Right renal pelvis (tissue), 4 donors: ENCODE measurements at places on chromosomes 7 and 10. TPM values are rescaled to one million over a fixed set of nuclear protein-coding genes. Genes with fewer than 3 reads are reported as not detected.

Gene SPDYE8
- polyA plus RNA-seq: 0.29 TPM

Gene ZNF518A
- polyA plus RNA-seq: 48.0 TPM

Gene SPDYE1
- 0.97 TPM for polyA plus RNA-seq

Gene SOSTDC1
- 60.4 TPM for polyA plus RNA-seq

Gene ATP6V0A4
- 67.5 TPM for polyA plus RNA-seq

Gene GPR85
- polyA plus RNA-seq: 0.93 TPM

Gene TAC1
- polyA plus RNA-seq: not detected

Gene SLC13A1
- 22.8 TPM for polyA plus RNA-seq

Gene PRTFDC1
- 41.6 TPM for polyA plus RNA-seq

Gene NME8
- polyA plus RNA-seq: not detected

Gene TPST1
- 45.8 TPM for polyA plus RNA-seq

Gene GRID1
- 2.3 TPM for polyA plus RNA-seq

Gene SRRM3
- polyA plus RNA-seq: 2.6 TPM

Gene NRCAM
- 20.5 TPM for polyA plus RNA-seq

Gene COA1
- 64.0 TPM for polyA plus RNA-seq

Gene EN2
- polyA plus RNA-seq: 0.62 TPM

Gene SPAM1
- polyA plus RNA-seq: not detected

Gene MYH16
- 0.04 TPM for polyA plus RNA-seq

Gene BRAF
- 26.4 TPM for polyA plus RNA-seq

Gene PPP1R17
- polyA plus RNA-seq: not detected

Gene PWWP2B
- polyA plus RNA-seq: 8.3 TPM

Gene SKIDA1
- polyA plus RNA-seq: 9.7 TPM

Gene SPDYE6
- polyA plus RNA-seq: not detected

Gene LRRN3
- polyA plus RNA-seq: 5.7 TPM

Gene PCGF6
- 14.0 TPM for polyA plus RNA-seq

Gene STK31
- 0.36 TPM for polyA plus RNA-seq

Gene UCN3
- polyA plus RNA-seq: 2.4 TPM

Gene KLF14
- 0.56 TPM for polyA plus RNA-seq

Gene MLXIPL
- 5.1 TPM for polyA plus RNA-seq

Gene SPDYE11
- 0.29 TPM for polyA plus RNA-seq

Gene CREB5
- 8.8 TPM for polyA plus RNA-seq

Gene AMPH
- polyA plus RNA-seq: 14.5 TPM

Gene GPR26
- polyA plus RNA-seq: not detected

Gene AKR1C8
- polyA plus RNA-seq: 0.25 TPM

Gene IKZF5
- 25.9 TPM for polyA plus RNA-seq

Gene UNC5B
- 74.8 TPM for polyA plus RNA-seq

Gene NKX1-2
- not detected for polyA plus RNA-seq

Gene EVX1
- polyA plus RNA-seq: 0.12 TPM

Gene CPEB3
- polyA plus RNA-seq: 3.9 TPM

Gene RAMP3
- polyA plus RNA-seq: 16.4 TPM

Gene GDF2
- not detected for polyA plus RNA-seq

Gene MALRD1
- polyA plus RNA-seq: 1.6 TPM

Gene TMEM176A
- 101 TPM for polyA plus RNA-seq

Gene DBF4
- polyA plus RNA-seq: 21.3 TPM

Gene TPK1
- polyA plus RNA-seq: 10.9 TPM

Gene ZNF107
- polyA plus RNA-seq: 12.2 TPM

Gene FHIP2A
- polyA plus RNA-seq: 27.6 TPM

Gene SYT15B
- polyA plus RNA-seq: 0.83 TPM

Gene ANKRD61
- 0.86 TPM for polyA plus RNA-seq

Gene MSS51
- polyA plus RNA-seq: 1.9 TPM

Gene TRIM73
- 4.8 TPM for polyA plus RNA-seq

Gene OGDHL
- 38.1 TPM for polyA plus RNA-seq
